CD4-positive, alpha-beta T cell treated with Interleukin-6 for 4 hours (primary cell): ENCODE measurements at places on chromosomes 16 and 17.

DNA sequence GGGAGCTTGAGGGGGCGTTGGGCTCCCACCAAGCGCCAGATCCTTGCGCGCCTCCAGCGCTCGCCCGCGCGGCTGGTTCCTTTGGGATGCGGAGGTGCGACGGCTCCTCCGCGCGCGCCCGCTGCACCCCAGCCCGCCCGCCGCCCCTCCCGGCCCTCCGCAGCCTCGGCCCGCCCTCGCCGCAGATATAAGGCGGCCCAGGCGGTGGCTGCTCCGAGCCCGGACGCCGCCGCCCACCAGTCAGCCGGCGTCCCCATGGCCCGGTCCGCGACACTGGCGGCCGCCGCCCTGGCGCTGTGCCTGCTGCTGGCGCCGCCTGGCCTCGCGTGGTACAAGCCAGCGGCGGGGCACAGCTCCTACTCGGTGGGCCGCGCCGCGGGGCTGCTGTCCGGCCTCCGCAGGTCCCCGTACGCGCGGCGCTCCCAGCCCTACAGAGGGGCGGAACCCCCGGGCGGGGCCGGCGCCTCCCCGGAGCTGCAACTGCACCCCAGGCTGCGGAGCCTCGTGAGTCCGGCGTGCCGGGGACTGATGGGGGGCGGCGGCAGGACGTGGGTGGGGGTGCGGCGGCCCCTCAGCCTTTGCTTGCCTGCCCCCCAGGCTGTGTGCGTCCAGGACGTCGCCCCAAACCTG is at the start of gene NPB:
NPB (plus strand) TSS at position 216 of the 630 bp plus-strand sequence; CDS start at position 256, 40 bp downstream.
- DNase-seq, result no peak

GRCh38 chr16:10847176-10847575 is 28.6 kb upstream of the TVP23A start:
- DNase-seq, result no peak

GRCh38 chr17:9645851-9646545 is 681 bp downstream of the USP43 start:
- peak; percentile 8 for DNase-seq

GRCh38 chr17:75404223-75404730 is 1.2 kb downstream of the GRB2 start:
- peak; percentile 55 for DNase-seq

DNA sequence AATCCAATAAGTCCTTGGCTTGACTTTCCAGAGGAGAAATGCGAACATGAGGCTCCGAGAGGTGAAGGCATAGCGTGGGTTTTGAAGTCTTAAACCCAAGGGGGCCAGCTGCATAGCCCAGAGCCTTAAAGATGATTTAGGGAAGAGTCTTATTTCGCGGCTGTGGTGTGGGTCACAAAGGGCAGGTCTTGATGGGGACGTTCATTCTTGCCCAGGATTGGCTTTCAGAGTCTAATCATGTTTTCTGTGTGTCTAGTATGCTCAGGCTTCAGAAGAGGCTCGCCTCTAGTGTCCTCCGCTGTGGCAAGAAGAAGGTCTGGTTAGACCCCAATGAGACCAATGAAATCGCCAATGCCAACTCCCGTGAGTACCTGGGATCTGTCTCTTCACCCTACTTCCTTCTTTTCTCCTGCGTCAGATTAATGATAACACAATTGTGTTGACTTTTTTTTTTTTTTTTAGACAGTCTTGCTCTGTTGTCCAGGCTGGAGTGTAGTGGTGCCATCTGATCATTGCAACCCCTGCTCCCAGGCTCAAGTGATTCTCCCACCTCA is 951 bp downstream of the RPL19 start:
- DNase-seq, result no peak
